ENCODE measurements at places on chromosomes 7 and 10.

- no peak for DNase-seq
Observed at GRCh38 chr7:146655928-146656797, 539.6 kb downstream of the CNTNAP2 start.

- DNase-seq: no peak
Observed at GRCh38 chr10:112191041-112191590, 7.6 kb upstream of the GPAM start.

- DNase-seq: no peak
Observed at GRCh38 chr10:75803816-75804552, 372.6 kb downstream of the LRMDA start.

- DNase-seq: no peak
Observed at GRCh38 chr7:29639886-29640595, 76.4 kb downstream of the PRR15 start.

DNA sequence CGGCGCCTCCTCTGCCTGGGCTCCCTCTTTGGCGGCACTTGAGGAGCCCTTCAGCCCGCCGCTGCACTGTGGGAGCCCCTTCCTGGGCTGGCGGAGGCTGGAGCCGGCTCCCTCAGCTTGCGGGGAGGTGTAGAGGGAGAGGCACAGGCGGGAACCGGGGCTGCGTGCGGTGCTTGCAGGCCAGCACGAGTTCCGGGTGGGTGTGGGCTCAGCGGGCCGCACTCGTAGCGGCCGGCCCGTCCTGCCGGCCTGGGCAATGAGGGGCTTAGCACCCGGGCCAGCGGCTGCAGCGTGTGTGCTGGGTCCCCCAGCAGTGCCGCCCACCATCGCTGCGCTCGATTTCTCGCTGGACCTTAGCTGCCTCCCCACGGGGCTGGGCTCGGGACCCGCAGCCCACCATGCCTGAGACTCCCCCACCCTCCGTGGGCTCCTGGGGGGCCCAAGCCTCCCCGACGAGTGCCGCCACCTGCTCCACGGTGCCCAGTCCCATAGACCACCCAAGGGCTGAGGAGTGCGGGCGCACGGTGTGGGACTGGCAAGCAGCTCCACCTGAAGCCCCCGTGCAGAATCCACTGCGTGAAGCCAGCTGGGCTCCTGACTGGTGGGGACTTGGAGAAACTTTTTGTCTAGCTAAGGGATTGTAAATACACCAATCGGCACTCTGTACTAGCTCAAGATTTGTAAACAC, 73.8 kb upstream of the KMT2E start:
- no peak for DNase-seq

- DNase-seq: no peak
Observed at GRCh38 chr10:110601581-110601980, 34.1 kb downstream of the SMC3 start.

GRCh38 chr10:33550811-33551210, 216.3 kb upstream of the NRP1 start:
- no peak for DNase-seq

DNA sequence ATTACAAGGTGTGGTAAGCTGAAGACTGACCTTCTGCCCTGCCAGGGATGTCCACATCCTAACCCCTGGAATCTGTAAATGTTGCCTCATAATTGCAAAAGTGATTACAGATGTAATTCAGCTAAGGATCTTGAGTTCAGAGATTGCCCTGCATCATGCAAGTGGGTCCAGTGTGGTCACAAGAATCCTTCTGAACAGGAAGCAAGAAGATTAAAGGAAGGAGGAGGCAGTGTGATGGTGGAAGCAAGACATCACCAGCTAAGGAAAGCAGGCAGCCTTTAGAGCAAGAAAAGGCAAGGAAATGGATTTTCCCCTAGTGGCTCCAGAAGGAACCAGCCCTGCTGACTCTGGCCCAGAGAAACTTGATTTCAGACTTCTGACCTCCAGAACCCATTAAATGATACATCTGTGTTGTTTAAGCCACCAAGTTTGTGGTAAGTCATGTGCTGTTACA, 78.1 kb downstream of the USP6NL start:
- no peak for DNase-seq

- peak; percentile 70 for DNase-seq
Observed at GRCh38 chr7:36115448-36116321, 37.4 kb upstream of the EEPD1 start.

DNA sequence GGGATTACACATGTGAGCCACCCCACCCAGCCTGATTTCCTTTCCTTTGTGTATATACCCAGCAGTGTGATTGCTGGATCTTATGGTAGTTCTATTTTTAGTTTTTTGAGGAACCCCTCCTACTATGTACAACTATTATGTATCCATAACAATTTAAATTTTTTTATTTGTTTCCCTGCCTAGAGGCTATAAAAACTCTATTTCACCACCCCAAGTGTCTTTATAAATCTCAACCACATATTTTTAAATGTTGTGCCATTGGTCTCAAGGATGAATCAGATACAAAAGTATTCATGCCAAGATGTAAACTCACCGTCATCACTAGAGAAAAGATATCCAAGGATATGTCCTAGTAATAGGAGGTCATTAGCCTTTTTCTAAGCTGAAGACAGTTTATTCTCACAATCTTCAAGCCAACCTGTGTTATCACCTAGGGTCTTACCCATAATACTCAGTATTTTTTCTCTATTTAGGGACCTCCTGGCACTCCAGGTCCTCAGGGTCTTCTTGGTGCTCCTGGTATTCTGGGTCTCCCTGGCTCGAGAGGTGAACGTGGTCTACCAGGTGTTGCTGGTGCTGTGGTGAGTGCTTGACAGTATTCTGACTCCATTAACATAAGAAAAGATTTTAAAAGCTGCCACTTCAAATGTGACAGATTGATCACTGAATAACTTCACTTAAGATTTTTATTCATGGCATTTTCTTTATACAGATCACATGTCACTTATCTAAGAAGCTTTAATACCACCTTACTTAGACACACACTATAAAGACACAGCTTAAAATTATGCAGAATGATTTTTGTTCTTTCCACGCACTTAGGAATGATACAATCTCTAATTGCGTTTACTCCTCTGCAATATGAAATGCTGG, 29.4 kb downstream of the COL1A2 start:
- DNase-seq: no peak

DNA sequence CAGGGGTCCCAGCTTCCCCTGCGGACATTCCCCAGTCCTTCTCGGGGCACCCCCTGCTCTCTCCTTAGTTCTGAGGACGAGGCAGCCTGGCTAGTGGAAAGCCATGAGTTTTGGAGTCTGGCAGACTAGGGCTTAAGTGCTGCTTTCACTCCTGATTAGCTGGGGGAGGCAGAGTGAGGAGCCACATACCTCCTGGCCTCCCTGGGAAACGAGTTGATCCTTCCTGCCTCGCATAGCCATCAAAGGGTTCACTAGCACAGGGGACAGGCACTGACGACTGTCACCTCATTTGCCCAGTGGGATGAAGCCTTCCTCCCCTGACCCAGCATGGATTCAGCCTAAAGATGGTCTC, 402.5 kb downstream of the RPS24 start:
- DNase-seq: no peak

- no peak for DNase-seq
Observed at GRCh38 chr10:81874875-81875466, at the start of gene NRG3. Gene NRG3, plus strand, starts transcription at chr10:81875194.

DNA sequence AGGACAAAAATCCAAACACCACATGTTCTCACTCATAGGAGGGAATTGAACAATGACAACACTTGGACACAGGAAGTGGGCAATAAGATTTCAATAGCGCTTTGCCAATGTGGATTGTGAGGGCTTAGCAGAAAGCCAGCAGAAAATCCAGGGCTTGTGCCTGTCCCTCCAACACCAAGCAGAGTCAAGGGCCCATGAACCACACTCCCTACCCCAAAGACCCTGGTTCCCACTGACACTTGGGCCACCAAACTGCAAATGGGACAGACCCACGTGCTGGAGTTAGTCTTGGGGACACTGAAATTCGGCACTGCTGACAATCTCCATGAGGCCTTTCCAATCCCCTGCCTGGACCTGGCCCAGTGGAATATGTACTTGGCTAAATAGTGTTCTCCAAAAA, 67.0 kb downstream of the GRID1 start:
- no peak for DNase-seq
